ENCODE measurements at places on chromosomes 16 and 17. TPM values are rescaled to one million over a fixed set of nuclear protein-coding genes. Genes with fewer than 3 reads are reported as not detected.

Gene CDH5
- total RNA-seq = 7.5 TPM

Gene CMTR2
- total RNA-seq = 24.2 TPM

Gene PNPO
- total RNA-seq = 21.4 TPM

Gene TAT
- total RNA-seq = 0.09 TPM

- H3K4me3 ChIP-seq = no peak overlapping the region
- H3K27ac ChIP-seq = no peak overlapping the region
- H3K4me1 ChIP-seq = no peaks in the 10 kb centered on the region
Measured at GRCh38 chr17:66775271-66775670, 59.6 kb upstream of the CACNG5 start.

GRCh38 chr17:13917634-13918033 is 151.7 kb upstream of the COX10 start:
- H3K27ac ChIP-seq = no peak overlapping the region
- no peak overlapping the region for H3K4me3 ChIP-seq

DNA sequence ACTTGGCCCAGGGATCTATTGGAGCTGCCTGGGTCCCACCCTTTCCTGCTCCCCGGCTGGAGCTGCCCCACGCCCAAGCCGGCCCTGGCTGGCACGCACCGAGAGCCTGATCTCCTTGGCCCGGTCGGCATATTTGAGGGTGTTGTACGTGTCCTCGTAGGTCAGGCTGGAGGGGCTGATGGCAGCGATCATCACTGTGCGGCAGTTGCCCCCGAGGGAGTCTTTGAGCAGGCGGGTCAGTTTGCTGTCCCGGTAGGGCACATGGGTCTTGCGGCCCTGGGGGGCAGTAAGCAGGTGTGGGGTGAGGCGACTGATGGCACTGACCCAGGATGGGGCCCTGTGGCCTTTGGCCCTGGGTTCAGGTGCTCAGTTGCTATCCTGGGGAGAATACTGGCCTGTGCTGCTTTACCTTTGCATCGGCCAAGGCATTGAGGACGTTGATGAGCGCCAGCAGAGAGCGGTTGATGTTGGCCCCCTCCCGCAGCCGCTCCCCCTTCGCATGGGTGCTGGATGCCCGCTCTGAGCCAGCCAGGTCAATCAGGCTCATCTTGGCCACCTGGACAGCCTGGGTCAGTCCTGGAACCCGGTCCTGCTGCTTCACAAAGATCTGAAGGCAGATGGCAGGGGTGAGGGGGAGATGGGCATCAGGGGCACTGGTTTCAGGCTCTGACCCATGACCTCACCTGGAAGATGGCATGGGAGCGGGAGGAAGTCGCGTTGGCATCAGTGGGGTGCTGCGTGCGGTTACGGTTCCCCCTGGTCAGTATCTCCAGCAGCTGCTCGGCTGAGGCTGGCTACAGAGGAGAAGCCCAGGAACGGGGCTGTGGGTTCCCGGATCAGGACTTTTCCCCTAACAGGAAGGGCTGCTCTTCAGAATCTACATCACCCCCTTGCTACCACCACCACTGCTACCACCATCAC is 13.5 kb downstream of the KIF18B start:
- H3K27ac ChIP-seq = no peak overlapping the region
- no peaks in the 10 kb centered on the region for H3K4me1 ChIP-seq
- H3K27me3 ChIP-seq = no peaks in the 10 kb centered on the region

DNA sequence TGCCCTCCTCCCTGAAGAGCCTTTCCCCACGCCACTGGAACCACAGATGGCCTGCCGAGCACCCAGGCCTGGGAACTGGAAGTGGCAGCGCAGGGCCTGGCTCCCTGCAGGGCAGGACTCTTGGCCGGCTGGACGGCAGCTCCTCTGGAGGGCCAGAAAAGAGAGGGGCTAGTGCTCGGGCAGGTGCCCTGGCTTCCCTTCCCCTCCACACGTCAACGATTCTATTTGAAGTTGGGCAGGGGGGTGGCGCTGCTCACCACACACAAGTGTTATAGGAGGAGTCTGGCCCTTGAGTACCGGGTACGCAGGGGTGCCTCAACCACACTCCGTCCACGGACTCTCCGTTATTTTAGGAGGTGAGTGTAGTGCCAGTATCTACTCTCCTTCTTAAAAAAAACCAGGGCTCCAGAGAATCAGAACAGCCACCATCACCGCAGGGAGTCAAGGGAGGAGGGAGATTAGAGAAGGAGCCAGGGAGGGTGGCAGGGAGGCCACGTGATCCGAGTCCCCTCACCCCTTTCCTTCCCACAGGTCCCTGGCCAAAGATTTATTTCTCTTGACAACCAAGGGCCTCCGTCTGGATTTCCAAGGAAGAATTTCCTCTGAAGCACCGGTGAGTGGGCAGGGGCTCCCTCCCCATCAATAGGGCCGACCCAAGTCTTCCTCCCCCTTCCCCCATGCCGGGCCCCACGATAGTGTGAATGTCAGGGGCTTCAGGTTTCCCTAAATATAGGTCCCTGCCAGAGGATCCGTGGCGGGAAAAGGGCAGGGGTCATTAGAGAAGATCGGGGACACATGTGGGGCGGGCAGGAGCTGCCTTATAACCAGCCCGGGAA is 1.4 kb upstream of the ALDOA start:
- H3K27ac ChIP-seq = peak overlapping the region; percentile 99
- peaks cover 19% of the 10 kb centered on the region for H3K4me1 ChIP-seq
- peaks cover 23% of the 10 kb centered on the region for H3K36me3 ChIP-seq
- DNase-seq = peak; percentile 66
- H3K27me3 ChIP-seq = no peaks in the 10 kb centered on the region

DNA sequence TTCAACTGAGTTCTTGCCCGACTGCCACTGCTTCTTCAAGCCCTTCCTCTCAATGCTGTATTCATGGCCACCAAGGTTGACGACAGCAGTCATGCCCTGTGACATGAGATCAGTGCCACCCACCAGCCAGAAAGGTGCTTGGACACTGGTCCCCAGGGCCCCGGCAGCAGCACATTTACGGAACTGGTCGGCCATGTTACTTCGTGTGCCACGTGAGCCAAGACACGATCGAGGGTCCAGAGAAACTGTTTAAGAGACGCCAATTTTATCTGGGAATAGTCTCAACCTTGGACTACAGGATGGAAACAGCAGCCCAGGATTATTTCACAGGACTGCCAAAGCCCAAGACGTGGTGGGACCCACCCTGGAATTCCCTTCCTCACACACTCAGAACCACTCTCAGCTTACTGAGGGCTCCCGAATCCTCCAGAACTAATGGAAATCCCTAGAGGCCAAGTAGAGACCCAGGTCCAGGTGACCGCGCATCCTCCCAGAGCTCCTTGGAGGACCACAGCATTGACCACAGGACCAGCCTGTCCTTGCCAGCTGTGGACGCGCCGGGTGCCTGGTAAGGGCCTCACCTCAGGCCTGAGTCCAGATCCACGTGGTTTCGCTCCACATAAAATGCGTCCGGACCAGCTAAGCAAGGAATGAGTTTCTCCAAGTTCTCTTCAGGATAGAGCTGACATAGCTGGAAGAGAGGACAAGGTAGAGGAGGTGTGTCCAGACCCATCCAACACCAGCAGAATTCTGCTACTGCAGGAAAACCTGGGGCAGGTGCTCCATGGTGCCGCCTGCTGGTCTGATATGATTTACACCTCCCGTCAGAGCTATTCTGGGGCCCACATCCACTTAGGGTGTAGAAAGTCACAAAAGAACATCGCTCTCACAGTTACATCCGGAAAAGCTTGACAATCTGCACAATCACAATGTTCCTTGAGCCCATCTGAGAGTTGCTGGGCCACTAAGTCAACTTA is 28.2 kb downstream of the MAP1LC3B start:
- no peak overlapping the region for H3K27ac ChIP-seq
- H3K27me3 ChIP-seq = no peaks in the 10 kb centered on the region
- H3K36me3 ChIP-seq = peaks cover 4% of the 10 kb centered on the region
- no peak overlapping the region for H3K4me3 ChIP-seq

DNA sequence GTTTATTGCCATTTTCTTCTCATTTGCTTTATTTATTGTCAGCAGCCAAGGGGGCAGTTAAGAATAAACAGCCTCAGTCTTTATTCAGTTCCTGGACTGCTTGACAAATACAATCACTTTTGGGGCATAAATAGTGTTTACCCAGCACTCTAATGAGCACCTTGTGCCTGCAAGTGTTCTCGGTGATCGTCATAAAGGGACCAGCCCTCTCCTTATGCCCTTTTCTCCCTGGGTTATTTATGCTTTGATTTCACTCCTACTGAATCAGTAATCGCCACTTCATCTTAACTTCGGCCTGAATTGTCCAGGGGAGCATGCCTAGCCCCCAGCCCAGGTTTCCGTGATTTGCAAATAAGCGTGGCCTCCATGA is 55.7 kb upstream of the CACNG5 start:
- H3K4me1 ChIP-seq = no peaks in the 10 kb centered on the region
- no peaks in the 10 kb centered on the region for H3K36me3 ChIP-seq
- H3K27ac ChIP-seq = no peak overlapping the region
- H3K27me3 ChIP-seq = no peaks in the 10 kb centered on the region
- no peak overlapping the region for H3K4me3 ChIP-seq

DNA sequence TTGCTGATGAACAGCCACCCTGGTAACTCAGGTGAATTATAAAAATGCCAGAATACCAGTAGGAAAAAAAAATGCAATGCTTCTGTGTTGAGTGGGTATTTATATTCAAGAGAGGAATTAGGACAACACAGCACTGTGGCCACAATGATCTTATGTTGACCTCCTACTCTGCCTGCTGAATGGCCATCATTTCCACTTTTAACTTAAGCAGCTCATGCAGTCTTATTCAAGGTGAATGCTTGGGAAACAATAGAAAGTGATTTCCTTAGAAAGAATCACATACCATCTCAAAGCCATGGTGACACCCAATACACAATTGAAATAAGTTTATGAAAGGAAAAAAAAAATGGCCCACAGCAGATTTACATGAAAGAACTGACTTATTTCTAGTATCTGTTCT is 224.0 kb downstream of the CDH8 start:
- no peak for DNase-seq
- H3K36me3 ChIP-seq = no peaks in the 10 kb centered on the region
- no peaks in the 10 kb centered on the region for H3K27me3 ChIP-seq
- no peak overlapping the region for H3K4me3 ChIP-seq
- H3K4me1 ChIP-seq = no peaks in the 10 kb centered on the region
- no peak overlapping the region for H3K27ac ChIP-seq

DNA sequence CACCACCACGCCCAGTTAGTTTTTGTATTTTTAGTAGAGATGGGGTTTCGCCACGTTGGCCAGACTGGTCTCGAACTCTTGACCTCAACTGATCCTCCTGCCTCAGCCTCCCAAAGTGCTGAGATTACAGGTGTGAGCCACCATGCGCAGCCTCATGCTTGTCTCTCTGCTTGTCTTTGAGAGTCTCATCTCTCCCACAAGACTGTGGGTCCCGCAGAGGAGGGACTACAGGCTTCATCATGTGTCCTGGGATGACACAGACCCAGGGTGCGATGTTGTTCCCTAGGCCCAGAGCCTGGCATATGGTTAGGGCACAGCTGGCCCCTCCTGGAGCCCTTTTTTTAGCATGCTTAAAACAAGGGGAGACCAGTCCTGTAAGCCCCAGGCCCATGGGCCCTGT is 101.9 kb downstream of the NDE1 start:
- no peak overlapping the region for H3K27ac ChIP-seq
- DNase-seq = no peak
- no peaks in the 10 kb centered on the region for H3K4me1 ChIP-seq
- H3K36me3 ChIP-seq = no peaks in the 10 kb centered on the region

DNA sequence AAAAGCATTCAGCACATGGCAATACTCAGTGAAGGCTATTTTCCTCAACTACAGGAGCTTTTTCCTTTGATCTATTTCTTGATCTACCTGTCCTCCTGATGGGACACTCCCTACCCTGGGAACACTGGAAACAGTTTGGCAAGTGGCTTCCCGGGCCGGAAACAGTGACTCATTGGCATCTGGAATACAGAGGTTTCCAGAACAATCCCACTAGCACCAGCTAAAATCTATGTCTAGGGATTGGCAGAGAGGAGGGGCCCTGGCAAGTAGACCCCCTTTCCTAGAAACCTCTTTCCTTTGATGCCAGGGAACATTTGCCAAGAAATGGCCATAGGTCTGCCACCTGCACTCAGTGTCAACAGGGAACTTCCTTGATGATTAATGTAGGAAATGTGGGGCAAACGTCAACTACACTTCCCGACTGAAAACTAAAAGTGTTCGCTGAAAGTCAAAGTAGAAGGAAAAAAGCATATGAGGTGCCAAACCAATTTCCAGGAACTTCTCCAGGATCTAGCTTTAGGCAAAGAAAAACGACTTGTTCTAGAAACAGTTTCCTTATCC is 30.4 kb upstream of the FBXW10B start:
- peak overlapping the region; percentile 78 for H3K27ac ChIP-seq
- H3K36me3 ChIP-seq = no peaks in the 10 kb centered on the region

- H3K27ac ChIP-seq = no peak overlapping the region
- no peak for DNase-seq
- no peaks in the 10 kb centered on the region for H3K27me3 ChIP-seq
- no peak overlapping the region for H3K4me3 ChIP-seq
- peaks cover 31% of the 10 kb centered on the region for H3K36me3 ChIP-seq
- peaks cover 40% of the 10 kb centered on the region for H3K4me1 ChIP-seq
Measured at GRCh38 chr16:57651344-57652333, 16.5 kb upstream of the ADGRG3 start.

- peaks cover 9% of the 10 kb centered on the region for H3K4me1 ChIP-seq
- DNase-seq = no peak
- no peaks in the 10 kb centered on the region for H3K36me3 ChIP-seq
- no peak overlapping the region for H3K27ac ChIP-seq
- H3K4me3 ChIP-seq = no peak overlapping the region
- H3K27me3 ChIP-seq = peaks cover 47% of the 10 kb centered on the region
Measured at GRCh38 chr17:61464130-61464842, 12.1 kb downstream of the TBX4 start.

DNA sequence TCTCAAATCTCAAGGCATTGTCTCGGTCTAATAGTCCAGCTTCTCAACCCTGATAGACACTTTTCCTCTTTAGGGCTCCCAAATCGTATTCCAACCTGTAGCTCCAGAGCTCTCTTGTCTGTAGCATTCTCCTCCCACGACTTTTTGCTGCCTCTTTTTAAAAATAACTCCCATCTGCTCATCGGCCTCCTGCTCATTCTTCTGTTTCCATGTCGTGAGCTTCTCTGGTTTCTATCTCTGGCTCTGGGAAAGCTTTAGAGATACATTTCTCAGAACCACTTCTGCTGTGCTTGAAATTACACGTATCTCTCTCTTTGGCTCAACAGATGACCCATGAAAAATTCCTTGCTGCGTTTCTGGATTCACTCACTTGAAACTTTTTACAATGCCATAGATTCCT is 609.6 kb upstream of the C16orf82 start:
- H3K36me3 ChIP-seq = no peaks in the 10 kb centered on the region
- H3K4me3 ChIP-seq = no peak overlapping the region
- H3K4me1 ChIP-seq = no peaks in the 10 kb centered on the region
- DNase-seq = no peak

- H3K27ac ChIP-seq = no peak overlapping the region
- no peaks in the 10 kb centered on the region for H3K36me3 ChIP-seq
- no peaks in the 10 kb centered on the region for H3K27me3 ChIP-seq
- DNase-seq = no peak
- H3K4me3 ChIP-seq = no peak overlapping the region
Measured at GRCh38 chr17:70901870-70902269, 732.5 kb downstream of the KCNJ2 start.

Data from thymus (tissue), 14 donors.